CD4-positive, alpha-beta T cell (primary cell): ENCODE measurements at places on chromosomes 11 and 22.

DNA sequence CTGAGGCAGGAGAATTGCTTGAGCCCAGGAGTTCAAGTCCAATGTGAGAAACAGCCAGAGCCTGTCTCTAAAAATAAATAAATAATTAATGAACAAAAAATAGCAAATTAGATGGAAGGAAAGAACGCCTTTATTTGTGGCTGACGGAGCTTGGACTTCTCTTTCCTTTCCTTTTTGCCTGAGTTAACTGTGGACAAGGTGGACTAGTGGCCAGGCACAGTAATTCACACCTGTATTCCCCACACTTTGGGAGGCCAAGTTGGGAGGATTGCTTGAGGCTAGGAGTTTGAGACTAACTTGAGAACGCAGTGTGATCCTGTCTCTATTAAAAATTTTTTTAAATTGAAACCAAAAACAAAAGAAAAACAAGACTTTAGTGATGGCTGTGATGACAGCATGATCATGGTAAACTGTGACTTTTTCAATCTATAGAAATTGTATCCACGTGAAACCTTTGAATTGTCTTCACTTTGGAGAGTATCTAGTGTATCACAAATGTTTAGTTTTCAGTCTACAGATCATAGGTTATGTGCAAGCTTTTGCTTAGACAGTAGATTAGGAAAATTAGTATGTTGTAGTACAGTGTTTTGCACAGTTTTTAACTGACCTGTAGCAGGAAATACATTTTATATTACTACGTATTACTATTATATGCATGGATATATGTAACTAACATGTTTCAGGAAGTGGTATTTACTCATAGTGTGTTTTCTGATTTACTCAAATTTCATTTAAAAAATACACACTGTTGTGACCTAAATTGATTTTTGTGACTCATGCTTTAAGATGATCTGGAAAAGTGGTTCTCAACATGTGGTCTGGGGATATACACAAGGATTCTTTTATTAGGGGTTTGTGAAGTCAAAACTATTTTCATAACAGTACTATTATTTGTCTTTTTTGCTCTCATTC lies 42.1 kb downstream of the KDM2A start:
- no peak for DNase-seq

GRCh38 chr11:117478926-117479325 lies 151.3 kb downstream of the CEP164 start:
- no peak for DNase-seq

DNA sequence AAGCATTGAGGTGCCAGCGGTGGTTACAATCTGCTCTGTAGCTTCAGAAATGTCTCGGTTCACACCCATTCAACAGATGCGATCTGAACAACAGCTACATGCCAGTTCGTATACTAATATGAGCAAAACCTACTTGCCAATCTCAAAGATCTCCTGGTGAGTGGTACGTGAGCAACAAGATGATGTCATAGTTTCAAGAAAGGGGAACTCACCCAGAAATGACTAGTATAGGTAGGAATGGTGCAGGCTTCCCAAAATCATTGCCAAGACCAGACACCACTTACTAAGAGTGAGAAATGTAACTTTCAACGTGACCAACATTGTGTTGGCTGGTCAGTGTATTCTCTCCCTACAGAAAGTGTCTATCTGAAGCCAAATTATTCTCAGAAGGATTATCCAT lies 31.1 kb downstream of the OR6Q1 start:
- no peak for DNase-seq

DNA sequence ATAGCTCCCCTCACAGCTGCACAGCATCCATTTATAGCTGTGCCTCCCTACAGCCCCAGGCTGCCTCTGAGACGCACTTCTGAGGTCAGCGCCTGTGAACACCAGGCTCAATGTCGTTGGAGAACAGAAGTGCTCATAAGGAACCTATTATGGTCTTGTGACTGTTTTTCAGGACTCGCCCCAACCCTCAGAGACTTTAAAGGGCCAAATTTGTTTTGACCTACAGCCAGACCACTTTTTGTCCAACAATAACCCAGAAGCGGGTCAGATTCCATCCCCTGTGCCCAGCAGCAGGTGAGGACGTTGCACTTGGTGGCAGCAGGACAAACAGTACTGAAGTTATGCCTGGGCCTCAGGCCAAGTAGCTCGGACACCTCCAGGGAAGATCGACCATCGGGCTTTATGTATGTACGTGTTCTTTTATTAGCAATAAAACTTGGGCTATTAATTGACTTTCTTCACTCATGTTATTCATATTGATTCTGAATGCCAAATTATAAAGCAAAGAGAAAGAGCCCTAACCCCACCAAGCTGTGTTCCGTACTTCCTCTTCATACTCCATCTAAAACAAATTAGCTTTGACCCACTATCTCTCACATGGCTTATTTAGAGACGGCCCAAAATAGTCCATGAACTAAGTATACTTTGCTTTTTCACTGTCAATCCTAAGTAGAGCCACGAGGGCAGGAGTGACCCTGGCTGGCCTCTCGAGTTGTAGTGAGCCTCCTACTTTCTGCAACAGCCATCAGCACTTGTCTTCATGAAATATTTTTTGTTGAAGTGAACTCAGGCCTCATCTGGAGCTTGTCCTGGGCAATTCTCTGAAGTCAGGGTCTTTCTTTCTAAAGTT lies 92.3 kb upstream of the PAX6 start:
- DNase-seq: no peak

GRCh38 chr11:7056828-7057513 lies 31.8 kb upstream of the RBMXL2 start:
- DNase-seq: no peak
